ENCODE measurements at places on chromosomes 7 and 10.

GRCh38 chr7:44117801-44118429 is 5.4 kb downstream of the POLD2 start:
- DNase-seq = no peak

GRCh38 chr10:68647672-68648341 is 73.2 kb upstream of the CCAR1 start:
- no peak for DNase-seq

- no peak for DNase-seq
These were observed 168.6 kb upstream of the SHH start for GRCh38 chr7:155980841-155981240.

DNA sequence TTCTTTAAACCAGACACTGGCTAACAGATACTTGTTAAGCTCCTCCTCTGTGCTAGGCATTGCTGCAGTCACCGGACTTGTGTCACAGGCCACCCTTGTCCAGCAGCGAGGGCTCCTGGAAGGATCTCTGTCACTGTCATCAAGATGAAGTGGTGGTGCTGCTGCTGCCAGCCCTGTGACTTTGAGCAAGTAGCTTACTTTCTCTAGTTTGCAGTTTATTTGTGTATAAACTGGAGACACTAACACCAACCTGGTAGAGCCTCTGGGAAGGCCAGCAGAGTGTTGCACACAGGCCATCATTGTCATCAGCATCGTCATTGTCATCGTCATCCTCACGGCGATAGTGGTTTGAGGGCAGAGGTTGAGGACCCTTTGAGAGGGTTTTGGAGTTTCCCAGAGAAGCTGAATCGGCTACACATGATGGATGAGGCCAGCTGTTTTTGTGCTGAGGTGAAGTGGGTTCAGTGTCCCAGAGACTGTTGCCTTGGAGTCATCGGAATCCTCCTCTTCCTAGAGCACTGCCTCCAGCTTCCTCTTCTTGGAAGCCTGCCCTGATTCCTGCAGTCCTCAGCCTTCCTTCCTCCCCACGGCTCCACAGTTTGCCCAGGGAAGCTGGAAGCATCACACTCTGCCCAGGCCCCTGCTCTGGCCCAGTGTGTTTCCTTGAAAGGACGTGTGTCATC is 128.4 kb downstream of the GRK5 start:
- no peak for DNase-seq

All from NCI-H1105 treated with DMSO at 0.1 percent for 48 hours (cell line).